Tracheal epithelial cell (primary cell): ENCODE measurements at places on chromosomes 6 and 20. TPM values are rescaled to one million over a fixed set of nuclear protein-coding genes. Genes with fewer than 3 reads are reported as not detected.

Gene SIRPD
- total RNA-seq, result not detected in 2 replicates

Gene C6orf141
- 6.6 and 11.3 TPM in 2 replicates for total RNA-seq

Gene CASS4
- 0.21 and 0.24 TPM in 2 replicates for total RNA-seq

Gene NKX2-2
- not detected in 2 replicates for total RNA-seq

Gene MYB
- total RNA-seq, result under 0.01 and 0.24 TPM in 2 replicates

Gene PRND
- total RNA-seq, result under 0.01 TPM in 1 of 2 replicates, not detected in the other

Gene DEFB112
- not detected in 2 replicates for total RNA-seq
